Effector CD4-positive, alpha-beta T cell (primary cell): ENCODE measurements at places on chromosomes 1 and 21.

GRCh38 chr1:6587261-6588005 is 7.6 kb downstream of the ZBTB48 start:
- no peak for DNase-seq

GRCh38 chr21:44441581-44442265 is 13.6 kb upstream of the LRRC3 start:
- DNase-seq: no peak

- no peak for DNase-seq
Observed at GRCh38 chr1:185539277-185539943, 194.8 kb upstream of the HMCN1 start.

DNA sequence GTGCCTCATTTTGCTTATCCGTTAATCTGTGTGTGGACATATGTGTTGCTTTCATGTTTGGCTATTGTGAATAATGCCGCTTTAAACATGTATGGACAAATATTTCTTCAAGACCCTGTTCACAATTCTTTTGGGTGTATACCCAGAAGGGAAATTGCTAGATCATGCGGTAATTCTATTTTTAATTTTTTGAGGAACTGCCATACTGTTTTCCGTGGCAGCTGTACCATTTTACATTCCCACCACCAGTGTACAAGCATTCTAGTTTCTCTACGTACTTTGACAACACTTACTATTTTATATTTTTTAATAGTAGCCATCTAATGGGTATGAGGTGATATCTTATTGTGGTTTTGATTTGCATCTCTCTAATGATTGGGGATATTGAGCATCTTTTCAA is 7.1 kb upstream of the NID1 start:
- no peak for DNase-seq

DNA sequence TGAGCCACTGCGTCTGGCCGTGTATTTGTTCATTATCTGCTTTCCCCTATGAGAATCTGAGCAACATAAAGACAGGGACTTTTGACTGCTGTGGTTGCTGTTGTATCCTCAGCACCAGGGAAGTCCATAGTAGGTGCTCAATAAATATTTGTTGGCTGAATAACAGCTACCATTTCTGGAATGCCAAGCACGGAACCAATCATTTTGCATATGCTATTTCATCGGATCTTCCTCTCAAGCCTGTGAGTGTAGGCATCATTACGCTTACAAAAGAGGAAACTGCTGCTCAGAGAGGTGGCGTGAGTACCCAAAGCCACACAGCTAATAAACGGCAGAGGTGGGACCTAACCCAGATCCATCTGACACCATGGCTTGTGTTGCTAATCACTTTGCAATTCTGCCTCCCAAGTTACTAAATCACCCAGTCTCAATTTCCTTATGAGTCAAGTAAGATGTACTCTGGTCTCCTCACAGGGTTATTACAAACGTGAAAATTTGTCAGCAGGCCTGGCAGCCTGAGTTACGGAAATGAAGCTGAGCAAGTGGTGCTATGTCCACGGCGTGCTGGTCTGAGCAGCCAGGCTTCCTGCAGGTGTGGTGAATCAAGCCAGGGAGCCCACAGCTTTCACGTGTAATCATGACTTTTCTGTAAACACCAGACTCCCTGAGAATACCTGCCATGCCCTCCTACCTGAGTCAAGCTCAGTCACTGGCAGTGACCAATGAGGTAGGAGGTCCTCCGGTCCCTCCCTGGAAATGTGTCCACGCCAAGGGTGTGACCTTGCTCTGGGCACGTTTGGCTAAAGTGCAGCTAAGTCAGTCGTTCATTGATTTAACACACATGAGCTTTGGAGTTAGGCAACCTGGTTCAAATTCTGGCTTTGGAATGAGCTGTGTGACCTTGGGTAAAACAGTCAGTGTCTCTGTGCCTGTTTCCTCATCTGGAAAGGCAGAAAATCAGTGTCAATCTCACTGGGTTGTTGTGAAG is 4.8 kb upstream of the RHCE start:
- DNase-seq: no peak

GRCh38 chr1:59696421-59697115 is 118.2 kb upstream of the HOOK1 start:
- DNase-seq: no peak

DNA sequence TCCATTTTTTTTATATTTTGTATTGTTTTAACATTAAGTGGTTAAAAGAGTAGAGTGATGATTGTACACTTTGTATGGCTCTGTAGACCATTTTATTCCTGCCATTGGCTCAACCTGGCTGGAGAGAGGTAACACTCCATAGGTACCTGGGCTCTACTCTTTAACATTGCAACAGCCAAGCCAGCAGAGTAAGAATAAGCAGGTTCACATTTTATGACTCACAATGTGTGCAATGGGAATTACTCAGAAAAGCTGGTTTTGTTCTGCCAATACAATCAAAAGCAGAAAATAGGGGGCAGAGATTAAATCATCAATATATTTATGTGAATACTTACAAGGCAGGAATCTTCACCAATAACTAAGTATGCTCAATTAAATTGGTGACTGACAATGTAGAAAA is 1324.0 kb downstream of the AMY1C start:
- DNase-seq: no peak

- DNase-seq: no peak
Observed at GRCh38 chr1:22827666-22828483, 117.2 kb downstream of the EPHB2 start.

DNA sequence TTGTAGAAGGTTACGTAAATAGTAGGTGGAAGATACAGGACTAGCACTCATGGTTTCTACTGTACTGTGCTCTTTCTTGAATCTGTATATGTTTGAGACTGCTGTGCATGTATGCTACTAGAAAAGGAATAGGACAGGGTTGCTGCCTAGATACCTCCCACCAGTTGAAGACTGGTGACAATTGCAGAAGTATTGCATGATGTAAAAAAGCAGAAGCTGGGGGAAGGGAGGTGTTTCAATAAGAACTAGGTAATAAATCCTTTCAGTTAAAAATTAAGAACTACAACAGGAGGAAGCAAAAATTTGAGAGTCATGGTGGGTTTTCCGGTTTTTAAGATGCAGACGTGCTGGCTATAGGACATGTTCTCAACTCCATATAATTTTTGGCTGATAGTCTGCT is 88.1 kb downstream of the CCDC30 start:
- no peak for DNase-seq

- DNase-seq: no peak
Observed at GRCh38 chr1:158101927-158102326, 78.8 kb upstream of the CD1D start.

DNA sequence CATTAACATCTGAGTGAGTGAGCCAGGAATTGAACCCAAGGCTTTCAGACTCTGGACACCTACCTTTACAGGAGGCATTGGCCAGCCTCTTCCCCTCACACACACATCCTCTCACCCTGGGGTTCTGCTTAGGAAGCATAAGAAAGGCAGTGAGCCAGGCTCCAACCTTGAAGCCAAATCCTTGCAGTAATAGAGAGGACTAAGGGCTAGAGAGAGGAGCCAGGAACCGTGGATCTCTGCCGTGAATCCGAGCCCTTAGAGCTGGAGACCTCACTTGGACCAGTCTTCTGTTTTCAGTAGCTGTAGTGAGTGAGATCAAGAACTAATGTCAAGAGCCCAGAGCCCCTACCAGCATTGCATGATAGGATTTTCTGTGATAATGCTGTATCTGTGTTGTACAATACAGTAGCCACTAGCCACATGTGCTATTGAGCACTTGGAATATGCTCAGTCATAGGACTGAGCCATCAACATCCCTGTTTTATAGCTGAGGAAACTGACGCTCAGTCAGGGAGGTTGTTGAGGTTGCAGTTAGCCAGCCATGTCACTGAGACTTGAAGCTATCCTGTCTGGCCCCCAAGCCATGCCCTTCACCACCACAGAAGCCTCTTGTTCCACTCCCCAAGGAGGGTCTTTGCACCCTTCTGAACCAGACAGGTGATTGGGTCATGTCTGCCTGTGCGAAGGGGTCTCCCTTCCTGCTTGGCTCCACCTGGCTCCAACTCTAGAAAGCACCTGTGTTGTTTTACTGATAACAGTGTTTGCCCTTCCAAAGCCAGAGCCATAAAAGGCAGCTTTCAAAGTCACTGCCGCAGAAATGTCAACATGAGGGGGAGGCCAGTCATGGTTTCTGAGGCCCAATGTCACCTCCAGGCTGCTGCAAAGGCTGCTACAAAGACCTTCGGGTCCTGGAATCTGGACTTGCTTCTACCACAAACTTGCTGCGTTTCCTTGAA is 101.1 kb upstream of the JUN start:
- DNase-seq: no peak

DNA sequence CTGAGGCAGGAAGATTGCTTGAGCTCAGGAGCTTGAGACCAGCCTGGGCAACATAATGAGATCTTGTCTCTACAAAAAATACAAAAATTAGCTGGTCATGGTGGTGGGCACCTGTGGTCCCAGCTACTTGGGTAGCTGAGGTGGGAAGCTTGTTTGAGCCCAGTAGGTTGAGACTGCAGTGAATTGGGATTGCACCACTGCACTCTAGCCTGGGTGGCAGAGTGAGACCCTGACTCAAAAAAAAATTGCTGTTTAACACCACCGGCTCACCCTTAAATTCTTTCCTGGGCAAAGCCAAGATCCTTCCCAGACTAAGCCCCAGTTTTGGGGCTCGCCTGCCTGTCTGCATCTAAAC is 6.6 kb upstream of the NSUN4 start:
- no peak for DNase-seq

DNA sequence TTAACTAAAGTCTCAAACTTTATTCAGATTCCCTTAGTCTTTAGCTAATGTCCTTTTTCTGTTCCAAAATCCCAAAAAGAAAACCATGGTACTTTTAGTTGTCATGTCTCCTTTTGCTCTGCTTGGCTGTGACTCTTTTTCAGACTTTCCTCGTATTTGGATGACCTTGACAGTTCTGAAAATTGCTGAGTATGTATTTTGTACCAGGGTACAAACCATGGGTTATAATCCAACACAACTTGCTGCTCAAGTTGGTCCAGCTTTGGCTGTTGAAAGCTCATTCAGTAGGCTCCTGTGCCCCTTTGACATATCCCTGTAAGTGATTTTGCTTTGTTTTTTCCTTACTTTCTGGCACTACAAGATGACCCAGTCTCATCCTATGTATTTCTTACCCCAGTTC is 51.7 kb downstream of the PALMD start:
- DNase-seq: no peak

- DNase-seq: no peak
Observed at GRCh38 chr1:238143038-238143437, 252.3 kb upstream of the ZP4 start.

- no peak for DNase-seq
Observed at GRCh38 chr21:23960769-23961168, 1646.5 kb downstream of the MRPL39 start.

- DNase-seq: no peak
Observed at GRCh38 chr1:181514298-181515290, 31.3 kb downstream of the CACNA1E start.

DNA sequence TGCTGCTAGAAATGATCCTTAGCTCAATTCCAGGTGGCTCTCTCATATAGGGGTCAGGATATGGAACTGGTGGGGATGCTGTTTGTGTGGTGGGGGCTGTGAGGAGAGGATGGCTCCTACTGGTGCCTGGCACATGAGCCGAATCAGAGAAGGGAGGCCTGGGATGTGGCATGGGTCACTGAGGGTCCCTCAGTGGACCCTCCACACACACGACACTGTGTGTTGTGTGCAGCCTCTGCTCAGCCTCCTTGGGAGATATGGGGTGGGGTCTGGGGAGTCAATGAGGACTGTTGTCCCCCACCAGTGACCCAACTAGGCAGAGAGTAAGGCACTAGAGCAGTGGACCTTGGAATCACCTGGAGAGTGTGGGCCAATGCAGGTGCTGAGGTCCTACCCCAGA is 3.2 kb upstream of the LRRN2 start:
- no peak for DNase-seq

GRCh38 chr1:161820914-161821313 is 54.8 kb downstream of the ATF6 start:
- DNase-seq: no peak

GRCh38 chr1:27400082-27400962 is 7.9 kb downstream of the GPR3 start:
- DNase-seq: no peak

DNA sequence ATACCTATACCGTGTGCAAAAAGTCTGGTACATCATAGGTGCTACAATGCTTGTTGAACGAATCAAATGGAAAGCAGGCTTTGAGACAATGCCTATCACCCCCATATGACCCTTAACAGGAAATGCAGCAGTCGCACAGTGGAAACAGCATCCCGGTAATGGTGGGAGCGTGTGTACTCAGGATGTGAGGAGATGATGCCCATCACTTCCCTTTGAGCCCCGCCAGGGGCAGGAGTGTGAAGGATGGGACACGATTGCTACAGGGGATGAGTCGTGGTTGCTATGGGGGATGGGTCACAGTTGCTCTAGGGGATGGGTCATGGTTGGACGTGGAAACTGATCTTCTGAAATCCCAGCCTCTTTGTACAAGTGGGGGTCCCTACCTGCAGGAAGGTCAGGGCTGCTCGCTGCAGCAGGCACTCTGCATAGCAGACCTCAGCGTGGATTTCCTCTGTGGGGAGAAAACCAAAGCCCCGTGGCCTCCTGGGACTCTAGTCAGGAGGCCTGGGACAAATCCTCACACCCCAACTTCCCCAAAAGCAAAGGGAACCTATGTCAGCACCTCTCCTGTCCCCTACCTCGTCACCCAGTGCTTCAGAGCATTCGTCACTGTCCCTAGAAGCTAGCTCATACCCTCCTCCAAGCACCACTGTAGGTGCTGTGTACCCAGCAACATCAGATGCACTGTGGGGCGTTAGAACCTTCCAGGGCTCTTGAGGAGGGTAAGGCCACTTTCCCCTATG is 19.3 kb downstream of the TTC39A start:
- no peak for DNase-seq

DNA sequence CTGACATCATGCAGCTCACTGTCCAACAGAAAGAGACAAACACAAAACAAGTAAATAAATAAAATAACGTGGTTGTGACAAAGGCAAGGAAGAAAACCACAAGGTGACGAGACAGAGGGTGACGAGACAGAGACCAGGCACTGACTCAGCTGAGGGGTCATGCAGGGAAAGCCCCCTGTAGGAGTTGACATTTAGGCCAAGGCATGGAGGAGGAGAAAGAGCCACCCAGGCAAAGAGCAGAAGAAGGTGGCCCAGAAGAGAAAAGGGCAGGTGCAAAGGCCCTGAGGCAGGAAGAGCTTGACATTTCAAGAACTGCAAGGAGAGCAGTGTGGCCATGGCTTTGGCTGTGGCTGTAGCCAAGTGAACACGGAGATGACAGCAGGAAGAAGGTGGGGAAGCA is 65.1 kb upstream of the ID3 start:
- DNase-seq: peak; percentile 17

DNA sequence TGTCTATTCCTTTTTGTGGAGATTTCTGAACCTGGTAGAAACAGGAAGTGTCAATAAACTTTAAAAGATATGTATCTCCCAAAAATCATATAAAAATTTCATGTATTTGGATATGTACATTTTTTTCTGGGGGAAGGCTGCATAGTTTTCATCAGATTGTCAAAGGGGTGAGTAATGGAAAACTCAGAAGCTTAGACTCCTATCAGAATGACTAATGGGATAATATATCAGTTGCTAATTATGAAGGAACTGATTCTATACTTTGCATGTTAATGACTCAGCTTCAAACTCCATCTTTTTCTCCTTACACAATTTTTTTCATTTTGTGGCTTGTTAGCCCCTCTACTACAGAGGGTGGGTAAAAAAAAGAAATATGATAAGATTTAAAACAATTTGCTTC is 55.9 kb downstream of the GON4L start:
- DNase-seq: no peak
